ENCODE measurements at places on chromosomes 1 and 21. TPM values are rescaled to one million over a fixed set of nuclear protein-coding genes. Genes with fewer than 3 reads are reported as not detected.

Gene ADAM30
- not detected for total RNA-seq

Gene MSH4
- total RNA-seq: 0.37 TPM

Gene C1orf232
- total RNA-seq: not detected

Gene LRRC8C
- total RNA-seq: 39.4 TPM

Gene SERTAD4
- 2.7 TPM for total RNA-seq

Gene CXADR
- total RNA-seq: 26.9 TPM

Gene TFF2
- not detected for total RNA-seq

Gene GOLT1A
- total RNA-seq: not detected

Gene SAMD13
- 1.3 TPM for total RNA-seq

Gene LIPI
- not detected for total RNA-seq

Gene TMEM82
- not detected for total RNA-seq

Gene PEX10
- 25.6 TPM for total RNA-seq

Gene TIAM1
- total RNA-seq: 7.3 TPM

Gene ATP1A4
- total RNA-seq: not detected

Gene TNNT2
- 2.1 TPM for total RNA-seq

Gene CFHR1
- not detected for total RNA-seq

Gene SDHC
- total RNA-seq: 45.0 TPM

Gene EVA1C
- 77.7 TPM for total RNA-seq

Gene OR2L5
- not detected for total RNA-seq

Gene LDLRAD2
- not detected for total RNA-seq

Gene DHRS3
- 214 TPM for total RNA-seq

Gene PYHIN1
- total RNA-seq: 7.4 TPM

Gene OR2L13
- total RNA-seq: not detected

Gene FCMR
- total RNA-seq: 9.5 TPM

Gene CA6
- total RNA-seq: not detected

Gene MROH9
- total RNA-seq: 0.24 TPM

Gene SELP
- 8.2 TPM for total RNA-seq

Gene CALML6
- not detected for total RNA-seq

Gene S100A7
- not detected for total RNA-seq

Gene HMGCS2
- total RNA-seq: 0.96 TPM

Gene APOBEC4
- total RNA-seq: not detected

Gene ACTL8
- total RNA-seq: not detected

Gene SLC9C2
- total RNA-seq: not detected

Gene ADORA1
- 2.2 TPM for total RNA-seq
